MG63 (cell line): ENCODE measurements at places on chromosomes 2 and 18. TPM values are rescaled to one million over a fixed set of nuclear protein-coding genes. Genes with fewer than 3 reads are reported as not detected.

DNA sequence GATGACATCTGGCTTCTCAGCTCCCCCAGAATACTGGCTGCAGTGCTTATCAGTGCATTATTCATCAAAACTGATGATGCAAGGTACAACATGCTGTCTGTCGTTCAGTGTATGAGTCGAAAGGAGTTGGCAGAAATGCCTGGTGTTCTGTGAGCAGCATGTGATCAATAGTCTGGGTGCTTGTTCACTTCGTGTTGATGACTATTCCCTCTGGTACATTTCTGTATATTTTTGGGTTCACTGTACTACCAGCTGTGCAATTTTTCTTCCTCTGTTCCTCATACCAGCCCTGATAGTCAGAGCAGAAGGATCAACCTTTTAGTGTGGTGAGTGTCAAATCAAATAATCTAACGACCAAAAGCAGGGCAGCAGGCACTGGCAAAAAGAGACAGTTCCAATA, 59.0 kb upstream of the KLHL14 start:
- no peak for DNase-seq

GRCh38 chr18:61606759-61607158, 273.5 kb downstream of the CDH20 start:
- peak; percentile 92 for DNase-seq

DNA sequence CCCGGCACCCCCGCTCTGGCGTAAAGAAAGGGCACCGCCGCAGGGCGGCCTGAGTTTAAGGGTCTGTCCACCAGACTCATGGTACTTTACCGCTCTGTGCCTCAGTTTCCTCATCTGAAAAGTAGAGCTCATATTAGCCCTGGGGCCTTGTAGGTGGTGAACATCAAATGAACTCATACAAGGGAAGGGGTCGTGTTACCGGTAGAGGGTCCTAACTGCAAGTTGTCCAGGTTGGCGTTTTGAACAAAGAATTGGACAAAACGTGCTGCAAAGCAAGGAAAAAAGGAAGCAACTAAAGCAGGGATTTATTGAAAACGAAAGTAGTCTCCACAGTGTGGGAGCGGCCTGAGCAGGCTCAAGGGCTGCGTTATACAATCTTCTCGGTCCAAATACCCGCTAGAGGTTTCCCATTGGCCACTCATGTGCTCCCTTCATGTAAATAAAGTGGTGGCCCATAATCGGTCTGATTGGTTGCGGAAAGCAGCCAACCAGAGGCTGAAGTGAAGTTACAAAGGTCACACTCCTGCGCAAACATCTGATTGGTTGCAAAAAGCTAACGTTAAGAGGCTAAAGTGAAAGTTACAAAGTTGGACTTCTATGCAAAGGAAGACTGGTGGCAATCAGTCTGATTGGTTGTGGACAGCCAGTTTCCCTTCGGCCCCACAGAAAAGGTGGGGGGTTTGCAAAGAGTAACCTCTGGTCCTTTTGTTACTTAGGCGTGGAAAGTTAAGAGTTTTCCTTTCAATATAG, 80.7 kb upstream of the LDLRAD4 start:
- DNase-seq: no peak

DNA sequence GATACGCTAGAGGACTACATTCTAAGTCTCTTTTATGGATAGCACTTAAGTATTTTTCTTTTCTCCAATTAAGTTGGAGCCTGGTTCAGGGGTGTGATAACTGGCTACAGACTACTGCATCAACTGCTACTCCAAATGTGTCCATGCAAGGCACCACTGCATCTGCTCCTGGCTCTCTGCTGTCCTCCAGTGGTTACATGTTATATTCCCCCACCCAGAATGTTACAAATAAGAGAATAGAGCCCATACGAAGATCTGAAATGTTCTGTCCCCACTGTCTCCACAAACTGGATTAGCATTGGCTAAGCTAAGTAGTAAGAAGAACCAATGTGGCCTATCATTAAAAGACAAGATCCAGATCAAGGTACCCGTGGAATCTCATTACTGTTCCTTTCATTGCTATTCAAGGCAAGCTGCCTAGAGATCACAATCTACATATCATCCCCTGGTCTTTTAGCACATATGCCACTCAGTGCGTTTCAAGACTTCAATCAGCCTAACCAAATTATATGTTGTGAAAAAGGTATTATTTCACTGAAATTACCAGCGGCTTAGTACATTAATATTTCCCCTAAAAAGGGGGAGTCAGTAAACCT, 308.3 kb upstream of the SLC8A1 start:
- DNase-seq: peak; percentile 19

GRCh38 chr2:197113275-197113711, 186.8 kb upstream of the PGAP1 start:
- no peak for DNase-seq

DNA sequence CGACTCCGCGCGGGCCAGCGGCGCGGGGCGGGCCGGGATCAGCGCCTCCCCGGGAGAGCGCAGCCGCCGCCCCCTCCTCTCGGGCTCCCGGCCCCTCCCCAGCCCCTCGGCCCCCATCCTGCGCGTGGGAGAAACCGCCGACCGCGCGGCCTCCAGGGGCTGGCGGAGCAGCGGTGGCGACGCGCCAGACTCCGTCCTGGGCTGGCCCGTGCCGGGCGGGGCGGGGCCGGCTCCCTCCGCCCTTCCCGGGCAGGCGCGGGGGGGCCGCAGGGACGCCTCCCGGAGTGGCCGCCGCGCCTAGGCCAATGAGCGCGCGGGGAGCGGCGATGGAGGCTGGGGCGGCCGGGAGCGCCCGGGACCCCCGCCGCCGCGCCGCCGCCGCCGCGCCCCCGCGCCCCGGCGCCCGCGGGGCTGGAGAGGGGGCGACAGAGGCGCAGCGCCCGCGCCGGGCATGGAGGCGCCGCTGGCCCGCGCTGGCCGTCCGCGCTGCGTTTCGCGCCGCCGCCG, 49.1 kb downstream of the KCNIP3 start:
- peak; percentile 83 for DNase-seq

DNA sequence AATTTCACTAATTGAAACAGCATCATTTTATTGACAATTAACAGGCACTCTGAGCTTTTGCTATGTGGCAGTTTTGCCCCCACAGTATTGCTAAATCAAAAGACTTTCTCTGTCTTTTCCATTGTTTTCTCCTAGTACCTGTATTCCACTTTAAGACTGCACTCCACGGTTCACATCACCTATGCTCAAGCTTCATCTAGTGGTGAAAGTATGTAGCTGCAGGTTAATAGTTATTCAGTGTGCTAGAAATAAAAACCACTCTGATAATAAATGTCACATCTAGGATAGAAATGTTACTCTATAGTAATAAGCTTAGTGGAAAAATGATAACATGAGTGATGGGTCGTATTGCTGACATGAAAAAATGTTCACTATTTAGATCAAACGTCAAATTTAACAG, 24.6 kb downstream of the ARL6IP6 start:
- no peak for DNase-seq

- DNase-seq: no peak
Observed at GRCh38 chr18:21398121-21398520, 156.1 kb downstream of the GREB1L start.

- DNase-seq: no peak
Observed at GRCh38 chr2:166337932-166338331, 37.8 kb downstream of the SCN9A start.

DNA sequence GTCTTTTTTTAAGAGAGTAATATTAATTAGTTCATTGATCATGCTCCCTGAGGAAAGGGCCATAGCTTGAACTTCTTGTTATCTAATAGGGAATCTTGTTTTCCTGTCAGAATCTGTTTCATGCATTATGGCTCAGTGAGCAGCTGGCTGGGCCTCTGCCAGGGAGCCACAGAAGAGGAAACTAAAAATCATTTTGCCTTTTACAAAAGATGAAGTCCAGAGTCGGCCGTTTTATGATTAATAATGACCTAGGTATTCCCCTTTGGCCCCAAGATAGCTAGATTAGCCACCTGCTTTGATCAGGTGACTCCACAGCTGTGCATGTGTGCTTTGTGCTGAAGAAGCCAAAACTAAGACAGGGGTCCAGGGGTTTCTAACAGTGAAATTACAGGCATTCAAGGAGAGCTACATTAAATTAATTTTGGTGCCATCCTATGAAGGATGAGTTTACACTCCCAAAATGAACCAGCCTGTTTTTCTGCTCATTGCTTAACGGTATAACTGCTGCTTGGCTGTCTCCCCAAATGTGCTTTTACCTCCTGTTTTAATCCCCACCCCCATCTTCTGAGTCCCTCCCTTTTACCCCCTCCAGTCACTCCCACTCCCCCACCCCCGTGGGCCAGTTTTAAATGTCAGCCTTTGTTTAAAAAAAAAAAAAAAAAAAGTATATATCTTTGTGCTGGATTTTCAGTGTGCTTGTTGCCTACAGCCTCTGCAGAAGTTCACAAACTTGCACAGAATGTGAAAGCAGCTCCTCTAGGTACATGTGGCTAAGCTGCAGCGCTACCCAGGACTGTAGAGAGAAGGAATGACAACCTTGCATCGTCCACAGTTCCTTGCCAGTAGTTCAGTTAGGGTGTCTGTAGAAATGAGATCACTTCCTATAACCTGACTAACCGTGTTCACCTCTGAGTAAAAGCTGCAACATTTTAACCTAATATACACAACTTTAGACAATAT, 93.1 kb downstream of the CABLES1 start:
- DNase-seq: peak; percentile 32

DNA sequence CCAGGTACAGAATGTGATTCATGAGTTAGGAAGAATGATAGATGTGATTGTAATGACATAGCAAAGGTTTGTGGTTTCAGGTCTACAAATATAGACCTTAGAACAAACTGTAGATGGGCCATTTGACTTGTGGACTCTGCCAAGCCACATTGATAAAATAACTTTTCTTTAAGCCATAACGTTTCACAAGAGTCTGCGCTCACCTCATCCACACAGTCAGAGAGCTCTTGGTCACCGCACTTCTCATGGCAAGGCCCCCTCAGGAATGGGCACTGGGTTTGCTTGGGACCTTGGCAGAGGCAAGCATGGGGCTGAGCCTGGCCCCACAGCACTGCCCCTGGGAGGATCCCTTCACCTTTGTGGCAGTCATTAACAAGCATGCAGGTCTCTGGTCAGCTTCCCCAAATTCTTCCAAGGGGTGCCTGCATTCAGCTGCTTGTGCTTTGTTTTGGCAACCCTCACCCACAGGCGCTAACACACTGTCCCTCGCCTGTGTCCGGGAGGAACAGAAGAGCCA, 14.0 kb downstream of the ARMC9 start:
- DNase-seq: no peak

DNA sequence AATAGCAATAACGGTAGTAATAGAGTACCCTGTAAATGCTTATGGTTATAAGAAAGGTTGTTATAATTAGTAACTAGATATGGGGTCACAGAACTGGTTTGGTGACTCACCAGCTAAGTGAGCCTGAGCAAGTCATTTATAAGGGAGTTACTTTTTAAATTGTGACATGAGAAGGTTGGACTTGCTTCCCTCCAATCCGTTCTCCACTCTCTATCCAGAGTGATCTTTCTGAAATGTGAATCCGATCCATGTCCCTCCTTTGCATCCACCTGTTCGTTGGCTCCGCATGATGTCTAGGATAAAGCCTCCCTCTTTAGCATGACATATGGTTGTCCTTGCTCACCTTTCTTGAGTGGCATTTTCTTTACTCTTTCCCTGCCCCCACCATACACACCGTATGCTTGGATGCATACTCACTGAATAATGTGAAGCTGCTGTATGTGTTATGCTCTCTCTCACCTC, 83.1 kb downstream of the CDC42EP3 start:
- DNase-seq: no peak

- no peak for DNase-seq
Observed at GRCh38 chr2:39290433-39290832, 46.7 kb upstream of the CDKL4 start.

- no peak for DNase-seq
Observed at GRCh38 chr18:57475408-57475807, 40.2 kb downstream of the ONECUT2 start.

GRCh38 chr18:62484941-62485340, 37.9 kb upstream of the ZCCHC2 start:
- no peak for DNase-seq

- no peak for DNase-seq
Observed at GRCh38 chr2:202545523-202545922, 89.2 kb upstream of the FAM117B start.

DNA sequence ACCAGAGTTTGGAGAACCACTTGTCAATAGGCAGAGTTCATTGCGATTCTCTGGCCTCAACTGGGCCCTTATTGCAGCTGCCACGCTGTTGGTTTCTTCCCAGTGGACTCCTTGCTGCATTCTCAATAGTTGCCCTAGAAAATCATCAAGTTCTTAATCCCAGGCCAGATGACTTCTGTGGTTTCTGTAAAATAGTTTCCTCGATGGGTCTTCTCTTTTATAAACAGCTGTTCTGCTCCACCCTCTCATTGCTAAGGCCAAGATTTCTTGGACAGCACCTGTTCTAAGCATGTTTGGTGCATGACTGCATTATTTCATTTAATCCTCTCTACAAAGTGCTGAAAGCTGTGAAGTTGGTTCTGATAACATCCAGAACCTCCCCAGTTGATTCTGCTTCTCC, 131.0 kb downstream of the BCL2L11 start:
- no peak for DNase-seq

GRCh38 chr2:210195101-210195852, 24.1 kb upstream of the KANSL1L start:
- DNase-seq: no peak

DNA sequence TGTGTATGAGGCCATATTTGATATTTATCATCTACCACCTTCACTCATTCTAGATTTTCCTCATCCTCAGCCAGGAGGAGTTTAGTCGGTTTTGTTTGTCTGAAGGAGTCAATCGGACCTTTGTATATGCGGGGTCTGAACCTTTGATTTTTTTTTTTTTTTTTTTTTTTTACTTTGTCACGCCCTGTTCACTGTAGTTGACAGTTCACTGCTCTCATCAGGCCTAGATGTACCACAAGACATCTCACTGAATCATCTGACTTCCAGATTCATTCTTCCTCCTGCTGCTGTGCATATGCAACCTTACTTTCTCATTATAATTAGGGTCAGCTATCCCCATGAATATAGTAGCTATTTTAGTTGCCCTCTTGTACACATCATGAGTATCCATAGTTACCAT, 133.2 kb downstream of the ARHGAP15 start:
- DNase-seq: no peak

DNA sequence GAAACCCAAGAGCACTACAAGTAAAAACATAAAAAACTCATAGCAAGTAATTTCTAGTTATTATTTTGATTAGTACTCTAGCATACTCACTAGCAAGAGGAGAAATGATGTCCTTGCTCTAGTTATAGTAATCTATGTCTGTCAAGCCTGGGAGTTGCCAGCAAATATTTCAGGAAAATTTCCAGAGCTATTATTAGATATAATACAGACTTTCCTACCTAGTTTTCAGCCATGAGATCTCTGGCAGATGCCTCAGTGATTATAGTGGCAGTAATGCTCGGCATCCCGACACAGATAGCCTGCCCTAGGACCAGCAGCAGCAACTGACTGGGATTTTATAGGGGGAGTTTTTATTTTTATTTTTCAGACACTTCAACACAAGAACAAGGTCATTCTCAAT, 224.4 kb downstream of the ZNF385B start:
- DNase-seq: no peak

Gene SOCS6
- total RNA-seq: 11.1 and 20.6 TPM in 2 replicates

Gene TMEM37
- total RNA-seq: 0.56 TPM in 1 of 2 replicates, not detected in the other

Gene BCL11A
- not detected in 2 replicates for total RNA-seq

Gene NEURL3
- total RNA-seq: 1.0 TPM in 1 of 2 replicates, not detected in the other

Gene SCN1A
- not detected in 2 replicates for total RNA-seq

Gene IWS1
- 26.2 and 29.0 TPM in 2 replicates for total RNA-seq

Gene UPP2
- not detected in 2 replicates for total RNA-seq
